ENCODE measurements at places on chromosomes 4 and X.

DNA sequence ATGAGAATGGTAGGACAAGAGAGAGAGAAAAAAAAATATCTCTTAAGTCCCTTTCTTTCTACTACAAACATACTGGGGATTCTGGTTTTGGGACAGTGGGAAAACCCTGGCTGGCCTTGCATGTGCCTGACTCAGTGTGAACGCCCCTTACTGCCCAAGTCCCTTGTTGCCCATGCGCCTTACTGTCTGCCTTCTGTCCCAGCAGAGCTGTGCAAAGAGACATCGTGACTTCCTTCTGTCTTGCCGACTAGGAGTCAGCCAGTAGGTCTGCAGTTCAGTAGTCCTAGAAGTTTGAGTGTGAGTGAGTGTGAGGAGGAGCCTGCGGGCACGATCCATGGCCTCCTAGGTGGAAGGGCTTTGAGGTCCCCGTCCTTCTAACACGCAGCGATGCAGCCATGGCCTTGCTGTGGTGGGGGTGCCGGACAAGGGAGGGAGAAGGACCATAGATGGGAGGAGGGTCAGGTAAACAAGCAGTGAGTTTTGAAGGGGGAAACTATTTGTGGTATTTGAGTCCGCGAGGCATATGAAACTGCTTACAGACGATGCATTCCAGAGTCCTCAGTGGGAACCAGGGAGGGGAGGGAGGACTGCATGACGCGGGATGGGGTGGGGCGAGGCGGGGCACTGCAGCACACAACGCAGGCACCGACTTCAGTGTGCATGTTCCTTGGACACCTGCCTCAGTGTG, at the start of gene XAGE2:
Gene XAGE2 (plus strand): TSS at position 654 of the 688 bp plus-strand sequence. CDS start 994 bp downstream, outside the sequence.
- DNase-seq: no peak

GRCh38 chr4:168208957-168209614, 109.5 kb downstream of the DDX60 start:
- no peak for DNase-seq

DNA sequence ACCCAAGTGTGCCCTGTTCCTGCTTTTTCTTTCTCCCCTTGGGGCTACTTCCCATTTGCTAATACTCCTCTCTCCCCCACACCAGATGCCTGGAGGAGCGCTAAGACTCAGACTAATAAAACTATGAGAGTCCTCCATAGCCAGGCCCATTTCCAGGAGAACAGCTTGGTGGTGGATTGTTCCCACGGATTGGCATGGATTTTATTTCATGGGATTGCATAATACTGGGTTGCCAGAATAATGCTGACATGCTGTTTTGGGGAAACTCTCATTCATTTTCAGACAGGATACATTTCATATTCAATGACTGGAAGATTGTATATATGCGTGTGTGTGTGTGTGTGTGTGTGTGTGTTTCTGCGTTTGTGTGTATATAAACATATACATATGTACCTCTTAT, 447.5 kb upstream of the PITX2 start:
- DNase-seq: no peak

DNA sequence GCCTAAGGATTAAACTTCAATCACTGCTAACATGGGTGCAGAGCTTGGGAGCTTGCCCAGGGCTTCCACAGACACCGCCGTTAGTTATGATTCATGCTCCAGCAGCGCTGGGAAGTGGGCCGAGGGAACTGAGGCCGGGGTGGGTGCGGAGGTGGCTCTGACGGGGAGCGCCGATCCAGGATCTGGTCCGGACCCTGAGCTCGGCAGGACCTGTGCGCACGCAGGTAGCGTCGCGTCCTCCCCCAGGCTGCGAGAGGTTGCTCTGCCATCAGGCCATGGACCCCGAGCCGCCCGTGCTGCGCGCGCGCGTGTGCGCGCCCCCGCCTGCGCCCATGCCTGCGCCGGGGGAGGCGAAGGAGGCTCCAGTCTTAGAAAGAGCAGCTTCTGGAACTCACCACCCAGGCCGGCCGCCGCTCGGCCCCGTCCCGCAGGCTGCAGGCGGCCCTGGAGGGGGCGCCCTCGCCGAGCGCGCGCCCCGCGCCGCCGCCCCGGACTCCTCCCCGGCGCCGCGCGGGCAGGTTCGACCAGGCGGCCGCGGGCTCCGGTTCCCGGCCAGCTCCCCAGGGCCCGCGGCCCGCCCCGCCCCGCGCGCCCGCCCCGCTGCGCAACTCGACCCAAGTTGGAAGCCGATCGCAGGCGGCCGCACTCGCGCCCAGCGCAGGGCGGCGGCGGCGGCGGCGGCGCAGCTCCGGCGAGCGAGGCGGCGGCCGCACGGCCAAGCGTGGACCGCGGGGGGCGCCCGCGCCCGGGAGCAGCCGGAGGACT, 732 bp upstream of the ADRA2C start:
- DNase-seq: no peak

DNA sequence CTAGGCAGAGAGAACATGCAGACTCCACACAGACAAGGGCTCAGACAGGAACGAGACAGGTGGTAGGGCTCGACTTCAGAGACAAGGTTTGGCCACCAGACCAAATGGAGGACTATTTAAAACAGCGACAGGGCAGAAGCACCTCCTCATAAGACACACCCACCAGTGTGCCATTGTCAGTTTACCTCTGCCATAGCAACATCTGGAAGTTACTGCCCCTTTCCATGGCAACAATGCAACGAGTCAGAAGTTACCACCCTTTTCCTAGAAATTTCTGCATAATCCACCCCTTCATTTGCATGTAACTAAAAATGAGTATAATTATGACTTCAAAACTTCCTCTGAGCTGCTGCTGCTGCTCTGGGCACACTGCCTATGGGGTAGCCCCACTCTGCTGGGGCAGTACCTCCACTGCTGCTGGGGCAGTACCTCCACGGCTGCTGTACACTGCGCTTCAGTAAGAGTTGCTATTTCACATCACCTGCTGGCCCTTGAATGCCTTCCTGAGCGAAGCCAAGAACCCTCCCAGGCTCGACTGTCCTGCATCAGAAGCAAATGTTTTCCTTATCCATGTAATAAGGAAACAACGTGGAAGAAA, 2222.3 kb upstream of the AGA start:
- no peak for DNase-seq

- peak; percentile 38 for DNase-seq
Observed at GRCh38 chrX:13938051-13938828, 91.5 kb downstream of the GEMIN8 start.

Data from NCI-H1105 (cell line).